ENCODE measurements at places on chromosomes 6 and 20.
A peak's percentile ranks its signal among the peaks of the same experiment; 100 is the strongest.

DNA sequence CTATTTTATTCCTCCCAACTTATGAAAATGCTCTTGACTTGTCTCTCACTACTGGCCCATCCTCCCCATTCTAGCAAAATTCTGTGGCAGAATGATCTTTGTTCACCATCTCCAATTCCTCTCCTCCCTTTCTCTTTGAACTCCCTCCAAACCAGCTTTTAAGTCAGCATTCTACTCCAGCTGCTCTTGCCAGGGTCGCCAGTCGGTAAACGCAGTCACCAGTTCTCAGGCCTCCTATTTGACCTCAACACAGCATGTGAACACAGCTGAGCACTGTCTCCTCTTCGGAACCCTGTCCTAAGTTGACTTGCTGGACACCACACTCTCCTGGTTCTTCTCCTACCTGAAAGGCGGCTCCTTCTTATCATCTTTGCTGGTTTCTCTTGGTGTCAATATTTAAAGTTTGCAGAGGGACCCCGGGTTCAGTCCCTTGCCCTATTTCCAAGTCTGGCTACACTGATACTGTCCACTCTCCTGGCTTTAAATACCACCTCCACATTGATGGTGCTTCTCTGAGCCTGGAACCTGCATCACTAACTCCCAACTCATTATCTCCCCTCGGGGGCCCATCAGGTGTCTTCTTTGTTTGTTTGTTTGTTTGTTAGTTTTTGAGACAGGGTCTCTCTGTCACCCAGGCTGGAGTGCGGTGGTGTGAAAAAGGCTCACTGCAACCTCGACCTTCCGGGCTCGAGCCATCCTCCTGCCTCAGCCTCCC, 27.4 kb downstream of the GDAP1L1 start:
- no peak for DNase-seq

- peak; percentile 36 for DNase-seq
Observed at GRCh38 chr6:45921691-45922281, 93.9 kb downstream of the CLIC5 start.

DNA sequence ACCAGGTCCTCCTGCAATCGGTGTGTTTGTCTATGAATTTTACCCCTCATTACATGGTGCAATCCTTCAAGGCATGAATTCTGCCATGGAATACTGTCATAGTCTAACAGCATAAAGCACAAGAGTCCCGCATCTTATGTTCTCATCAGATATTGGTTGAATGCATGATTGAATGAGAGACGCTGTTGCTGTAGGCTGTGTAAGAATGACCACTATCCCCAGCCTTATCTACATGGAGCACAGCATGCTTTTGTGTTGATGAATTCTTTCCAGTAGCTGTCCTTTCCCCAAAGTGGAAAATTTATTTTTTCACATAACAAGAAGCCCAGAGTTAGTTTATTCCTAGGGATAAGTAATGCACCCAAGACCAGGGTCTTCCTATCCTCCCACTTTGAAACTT, 5.6 kb upstream of the TRAM2 start:
- no peak for DNase-seq

DNA sequence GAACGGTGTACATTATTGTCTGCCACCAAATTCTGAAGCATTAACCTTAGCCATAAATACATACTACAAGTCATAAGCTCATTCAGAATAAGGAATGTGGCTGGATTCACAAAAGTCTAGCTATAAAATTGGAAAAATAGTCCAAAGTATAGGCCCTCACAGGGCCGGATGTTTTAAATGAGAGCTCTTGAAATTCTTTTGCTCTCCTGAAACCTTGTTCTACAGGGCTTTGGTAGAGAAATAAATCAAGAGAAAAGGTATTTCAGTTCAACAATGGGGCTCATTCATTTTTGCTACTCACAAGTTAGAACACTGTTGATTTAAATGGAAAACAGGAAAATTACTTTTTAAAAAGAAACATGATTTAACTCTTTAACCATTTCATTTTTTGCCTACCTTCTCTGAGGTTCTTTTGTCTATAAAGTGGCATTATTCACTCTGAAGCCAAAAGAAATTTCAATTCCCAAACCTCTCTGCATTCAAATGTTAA, 58.0 kb downstream of the PREP start:
- no peak for DNase-seq

GRCh38 chr6:52134011-52134410, 46.6 kb upstream of the PKHD1 start:
- no peak for DNase-seq

DNA sequence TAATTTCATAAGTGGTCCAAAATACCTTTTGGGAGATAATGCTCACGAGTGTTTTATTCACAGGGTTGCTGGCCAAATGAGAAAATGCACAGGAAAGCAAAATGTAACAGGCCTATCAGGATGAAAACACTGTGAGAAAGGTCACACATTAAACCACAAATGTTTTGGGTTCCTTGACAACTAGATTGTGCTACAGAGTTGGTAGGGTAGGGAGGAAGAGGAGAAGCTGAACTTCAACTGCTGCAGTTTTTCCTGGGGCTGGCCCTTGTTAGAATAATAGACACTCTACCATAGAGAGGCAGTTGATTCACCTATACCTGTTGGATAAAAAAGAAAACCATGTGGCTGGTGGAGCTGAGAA, 28.1 kb upstream of the PAQR8 start:
- no peak for DNase-seq

DNA sequence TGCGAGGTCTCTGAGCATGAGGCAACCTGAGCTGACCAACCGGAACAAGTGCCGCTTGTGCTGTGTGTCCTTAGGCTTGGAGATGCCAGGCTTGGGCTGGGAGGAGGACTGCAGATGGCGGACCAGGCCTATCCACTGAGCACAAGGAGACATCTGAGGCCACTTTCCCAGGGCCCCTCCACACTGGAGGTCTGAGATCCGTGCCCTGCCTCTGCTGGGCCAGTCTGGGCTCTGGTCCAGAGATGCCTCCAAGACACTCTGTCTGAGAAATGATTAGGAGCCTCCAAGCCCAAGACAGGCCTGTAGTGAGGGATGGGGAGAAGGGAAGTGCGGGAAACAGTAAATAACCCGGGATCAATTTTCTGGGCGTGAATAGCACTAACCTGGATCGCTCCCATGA, 3.0 kb upstream of the MLN start:
- DNase-seq = no peak

DNA sequence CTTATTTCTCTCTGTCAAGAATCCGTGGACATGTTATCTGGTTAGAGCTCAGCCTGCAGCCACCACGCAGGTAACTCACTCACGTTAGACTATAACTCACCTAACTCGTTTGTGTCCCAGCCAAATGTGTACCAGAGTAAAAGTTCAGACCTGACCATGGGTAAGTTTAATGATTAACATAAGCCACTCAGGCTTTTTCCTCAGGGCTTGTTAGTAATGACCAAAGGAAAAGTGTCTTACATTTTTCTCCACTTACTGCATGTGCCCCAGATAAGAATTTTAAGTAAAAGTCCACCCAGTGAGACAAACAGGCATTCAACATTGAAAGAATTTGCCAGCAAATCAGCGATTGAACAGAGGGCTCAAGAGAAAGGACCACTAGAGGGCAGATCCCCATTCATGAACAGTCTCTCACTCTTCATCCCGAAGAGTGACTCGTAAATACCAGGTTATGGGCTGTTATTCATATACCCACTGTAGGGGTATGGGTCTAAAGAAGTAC, at the start of gene PKHD1:
TSS of gene PKHD1 (minus strand) at position 116 of the 502 bp plus-strand sequence. CDS start 2,680 bp downstream, outside the sequence.
- DNase-seq = no peak

GRCh38 chr6:90224196-90224595, 72.4 kb downstream of the BACH2 start:
- DNase-seq = no peak

DNA sequence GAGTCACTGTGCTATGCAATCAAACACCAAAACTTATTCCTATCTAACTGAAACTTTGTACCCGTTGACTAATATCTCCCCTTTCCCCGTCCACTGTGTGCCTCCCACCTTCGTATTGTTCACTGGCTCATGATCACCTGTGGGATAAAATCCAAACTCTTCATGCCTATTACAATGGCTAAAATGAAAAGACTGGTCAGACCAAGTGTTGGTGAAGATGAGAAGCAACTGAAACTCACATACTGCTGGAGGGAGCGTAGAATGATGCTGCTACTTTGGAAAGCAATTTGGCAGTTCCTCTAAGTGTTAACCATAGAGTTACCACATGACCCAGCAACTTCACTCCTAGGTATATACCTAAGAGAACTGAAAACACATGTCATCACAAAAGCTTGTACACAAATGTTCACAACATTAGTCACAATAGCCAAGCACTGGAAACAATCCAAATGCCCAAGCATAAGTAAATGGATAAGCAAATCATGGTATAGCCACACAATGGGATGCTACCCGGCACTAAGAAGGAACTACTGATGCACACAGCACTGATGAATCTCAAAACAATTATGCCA, 13.1 kb downstream of the RPS10 start:
- no peak for DNase-seq

- DNase-seq = peak; percentile 93
Observed at GRCh38 chr6:27893836-27894807, 18.1 kb downstream of the OR2B2 start.

- no peak for DNase-seq
Observed at GRCh38 chr20:5282561-5282960, 34.2 kb downstream of the PROKR2 start.

GRCh38 chr6:134195164-134195906, 122.6 kb downstream of the SGK1 start:
- DNase-seq = no peak

DNA sequence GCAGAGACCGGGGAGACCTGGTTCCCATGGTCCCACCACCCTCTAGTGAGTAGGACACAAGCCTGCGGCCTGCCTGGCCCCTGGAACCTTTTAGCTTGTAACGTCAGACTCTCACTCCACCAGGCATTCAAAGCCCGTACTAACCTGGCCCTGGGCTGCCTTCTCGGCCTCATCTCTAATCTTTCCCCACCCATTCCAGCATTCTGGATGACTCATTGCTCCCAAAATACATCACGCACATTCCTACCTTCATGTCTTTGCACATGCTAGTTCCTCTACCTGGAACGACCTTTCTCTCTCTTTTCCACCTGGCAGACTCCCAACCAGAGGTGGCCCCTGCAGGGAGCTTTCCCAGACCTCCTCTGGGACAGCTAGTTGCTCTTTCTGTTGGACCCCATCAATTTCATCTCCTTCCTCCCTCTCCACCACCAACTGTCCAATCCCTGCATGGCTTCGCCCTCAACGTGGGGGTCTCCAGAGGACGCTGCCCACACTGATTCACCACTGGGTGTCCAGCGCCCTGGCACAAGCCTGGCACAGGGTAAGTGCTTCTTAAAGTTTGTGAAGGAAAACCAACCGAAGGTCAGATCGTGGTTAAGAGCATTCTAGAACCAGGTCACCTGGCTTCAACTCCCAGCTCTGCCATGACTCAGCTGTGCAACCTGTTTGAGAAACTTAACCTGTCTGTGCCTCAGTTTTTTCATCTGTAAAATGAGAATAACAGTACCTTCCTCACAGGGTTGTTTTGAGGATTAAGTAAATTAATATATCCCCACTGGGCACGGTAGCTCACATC, 35.2 kb downstream of the JPH2 start:
- no peak for DNase-seq

- no peak for DNase-seq
Observed at GRCh38 chr20:9490161-9490560, 24.2 kb upstream of the LAMP5 start.

DNA sequence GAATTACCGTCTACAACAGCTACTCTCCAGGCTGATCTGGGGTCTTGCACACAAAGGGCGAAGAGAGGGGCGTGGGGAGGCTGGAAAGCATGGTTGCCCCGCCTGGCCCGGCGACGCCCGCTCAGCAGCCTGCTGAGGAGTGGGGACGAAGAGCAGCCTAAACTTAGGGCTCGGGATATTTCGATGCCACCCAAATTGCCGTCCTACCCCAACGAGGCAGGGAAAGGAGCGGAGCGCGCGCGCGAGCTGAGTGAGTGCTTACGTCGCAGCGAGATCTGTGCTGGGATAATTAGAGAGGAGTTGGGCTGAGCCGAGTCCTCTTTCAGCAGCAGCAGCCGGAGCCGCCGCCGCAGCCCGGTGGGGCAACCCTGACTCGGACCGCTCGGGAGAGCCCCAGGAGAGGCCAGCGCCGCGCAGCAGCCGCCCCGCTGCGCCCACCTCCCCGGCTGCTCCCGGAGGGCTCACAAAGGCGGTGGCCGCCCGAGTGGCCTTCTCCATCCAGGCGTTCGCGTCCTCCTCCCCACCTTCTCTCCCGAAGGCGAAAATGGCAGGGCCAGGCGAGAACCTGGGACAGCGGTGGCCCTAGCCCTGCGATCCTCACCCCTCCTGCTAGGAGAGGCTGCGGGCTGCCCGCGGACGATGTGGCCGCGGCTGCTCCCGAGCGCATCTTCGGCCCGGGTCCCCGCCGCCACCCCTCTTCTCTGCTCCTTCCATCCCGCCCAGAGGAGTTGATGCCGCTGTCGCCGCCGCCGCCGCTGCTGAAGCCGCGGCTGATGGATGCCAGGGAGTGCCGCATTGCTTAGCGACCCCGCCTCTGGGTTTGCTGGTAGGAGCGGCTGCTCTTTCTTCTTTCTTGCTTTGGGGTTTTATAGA, at the start of gene CLVS2:
TSS of gene CLVS2 (plus strand) at position 315 of the 873 bp plus-strand sequence. CDS start 1,543 bp downstream, outside the sequence.
- DNase-seq = no peak

GRCh38 chr6:81708113-81708699, 44.3 kb downstream of the TENT5A start:
- no peak for DNase-seq

GRCh38 chr6:89385156-89385667, 26.9 kb downstream of the RRAGD start:
- no peak for DNase-seq

DNA sequence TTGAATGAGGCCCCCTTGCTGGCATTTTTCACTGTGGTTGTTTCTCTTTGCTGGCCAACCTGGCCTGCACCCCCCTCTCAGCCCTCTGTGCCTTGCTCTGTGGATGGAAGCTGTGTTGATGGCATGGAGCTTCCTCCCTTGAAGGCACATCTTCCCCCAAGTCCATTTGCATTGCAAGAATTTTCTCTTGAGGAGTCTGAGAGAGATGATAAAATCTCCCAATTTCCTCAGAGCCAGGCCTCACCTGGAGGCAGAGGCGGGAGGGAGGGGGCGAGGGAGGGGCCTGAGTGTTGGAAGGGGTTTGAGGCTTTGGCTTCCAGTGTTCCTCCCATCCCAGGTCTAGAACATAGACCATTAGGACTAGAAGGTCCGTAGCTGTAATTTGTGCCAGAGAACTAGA, 175.1 kb downstream of the SCP2D1 start:
- peak; percentile 65 for DNase-seq

DNA sequence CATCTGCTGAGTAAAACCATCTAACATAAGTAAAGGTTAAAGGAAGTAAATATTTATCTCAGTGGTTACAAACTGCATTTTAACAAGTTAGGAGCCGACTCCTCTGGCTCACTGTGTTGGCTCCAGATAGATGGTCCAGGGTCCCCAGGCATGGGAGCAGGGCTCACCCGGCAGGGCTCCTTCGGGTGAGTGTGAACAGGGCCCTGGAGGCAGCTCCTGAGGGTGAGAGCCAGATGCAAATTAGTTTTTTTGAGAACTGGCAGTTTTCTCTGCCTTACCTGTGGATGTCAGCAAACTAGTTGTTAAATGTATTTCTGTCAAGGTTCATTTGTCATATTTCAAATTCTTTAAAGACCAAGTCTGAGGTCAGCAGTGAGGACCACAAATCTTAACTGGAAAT, 21.5 kb downstream of the TPBG start:
- DNase-seq = no peak

DNA sequence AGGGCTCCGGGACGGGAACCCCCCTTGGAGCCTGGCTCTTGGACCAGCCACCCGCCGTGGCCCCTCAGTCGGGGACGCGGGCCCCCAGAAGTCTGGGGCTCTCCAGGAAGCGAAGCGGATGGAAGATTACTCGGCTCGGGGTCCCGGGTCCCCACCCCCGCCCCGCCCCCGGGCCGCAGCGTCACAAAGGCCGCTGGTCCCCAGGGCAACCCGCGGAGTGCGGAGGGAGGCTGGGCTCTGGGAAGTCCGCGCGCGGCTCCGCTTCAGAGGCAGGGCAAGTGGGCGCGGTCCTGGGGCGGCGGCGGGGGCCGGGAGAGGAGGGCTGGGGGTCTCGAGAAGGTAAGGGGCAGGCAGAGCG, at the start of gene FNDC11:
TSS of gene FNDC11 (plus strand) at position 227 of the 358 bp plus-strand sequence. CDS start 1,505 bp downstream, outside the sequence.
- no peak for DNase-seq

Data from osteocyte (in vitro differentiated cells).